ENCODE measurements at places on chromosomes 6 and 20.

DNA sequence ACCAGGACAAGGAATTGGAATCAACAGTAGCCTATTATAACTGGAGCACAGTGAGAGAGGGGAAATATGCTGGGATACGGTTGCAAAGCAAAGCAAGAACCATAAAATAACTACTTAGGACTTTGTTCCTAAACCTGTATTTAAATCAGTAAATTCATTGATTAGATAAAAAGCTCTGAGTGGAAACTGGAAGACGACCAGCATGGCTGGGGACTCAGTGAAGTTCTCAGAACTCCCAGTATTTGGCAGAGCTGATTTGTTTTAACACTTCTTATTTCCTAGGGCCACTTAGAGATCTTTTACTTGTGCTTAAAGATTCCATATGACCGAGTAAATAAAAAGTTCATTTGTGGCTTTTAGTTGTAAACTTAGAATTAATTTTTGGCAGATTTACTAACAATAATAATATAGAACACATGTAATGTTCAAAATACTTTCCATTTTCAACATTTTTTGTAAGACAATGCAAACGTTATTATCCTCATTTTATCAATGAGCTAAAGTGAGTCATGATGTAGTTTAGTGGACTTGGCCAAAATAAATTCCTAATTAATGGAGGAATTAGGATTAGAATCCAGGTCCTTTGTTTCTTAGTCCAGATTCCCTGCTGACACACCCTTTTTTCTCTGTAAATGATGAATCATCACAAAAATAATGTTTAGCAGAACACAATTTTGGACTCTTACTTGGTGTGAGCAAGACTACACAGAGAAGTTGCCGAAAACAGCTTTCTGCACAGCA is 392.9 kb downstream of the GJA1 start:
- DNase-seq, result no peak

GRCh38 chr6:30722280-30723112 is 2.3 kb downstream of the TUBB start:
- DNase-seq, result peak; percentile 81

- DNase-seq, result no peak
Measured at GRCh38 chr6:6661684-6662083, 73.2 kb downstream of the LY86 start.

DNA sequence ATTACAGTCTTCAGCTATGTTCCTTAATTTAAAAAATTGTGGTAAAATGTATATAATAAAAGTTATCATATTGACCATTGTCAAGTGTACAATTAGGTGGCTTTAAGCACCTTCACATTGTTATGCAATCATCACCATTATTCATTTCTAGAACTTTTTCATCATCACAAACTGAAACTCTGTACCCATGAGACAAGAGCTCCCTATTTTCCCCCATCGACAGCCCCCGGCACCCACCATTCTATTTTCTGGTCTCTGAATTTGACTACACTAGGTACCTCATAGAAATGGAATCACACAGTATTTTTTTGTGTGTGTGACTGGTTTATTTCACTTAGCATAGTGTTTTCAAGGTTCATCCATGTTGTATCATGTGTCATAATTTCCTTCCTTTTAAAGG is 39.7 kb upstream of the FYN start:
- DNase-seq, result no peak

GRCh38 chr6:102895683-102896082 is 1502.2 kb downstream of the GRIK2 start:
- no peak for DNase-seq

DNA sequence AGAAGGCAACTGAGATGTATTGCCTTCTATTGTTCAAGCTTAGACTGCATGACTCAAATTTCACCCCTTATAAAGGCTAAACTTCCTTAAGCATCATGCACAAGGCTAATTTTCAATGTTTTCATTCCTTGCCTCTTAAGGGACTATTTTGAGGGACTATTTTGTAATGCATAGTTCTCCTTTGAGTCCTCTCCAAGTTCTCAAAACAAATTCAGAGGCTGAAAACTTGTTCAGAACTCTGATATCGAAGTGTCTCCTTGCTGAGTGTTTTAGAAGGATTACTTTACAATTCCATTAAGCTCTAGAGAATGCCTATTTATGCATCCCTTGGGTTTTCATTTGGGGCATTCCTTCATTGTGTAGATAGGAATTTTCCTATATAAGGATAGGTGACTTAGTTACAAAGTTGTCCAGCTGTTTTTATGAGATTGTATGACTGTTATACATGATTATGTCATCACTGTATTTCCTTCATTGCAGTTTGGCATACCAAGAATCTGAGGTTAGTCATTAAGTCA is 41.7 kb downstream of the COL19A1 start:
- DNase-seq, result no peak

- DNase-seq, result peak; percentile 7
Measured at GRCh38 chr6:149233056-149233715, 84.3 kb upstream of the TAB2 start.

DNA sequence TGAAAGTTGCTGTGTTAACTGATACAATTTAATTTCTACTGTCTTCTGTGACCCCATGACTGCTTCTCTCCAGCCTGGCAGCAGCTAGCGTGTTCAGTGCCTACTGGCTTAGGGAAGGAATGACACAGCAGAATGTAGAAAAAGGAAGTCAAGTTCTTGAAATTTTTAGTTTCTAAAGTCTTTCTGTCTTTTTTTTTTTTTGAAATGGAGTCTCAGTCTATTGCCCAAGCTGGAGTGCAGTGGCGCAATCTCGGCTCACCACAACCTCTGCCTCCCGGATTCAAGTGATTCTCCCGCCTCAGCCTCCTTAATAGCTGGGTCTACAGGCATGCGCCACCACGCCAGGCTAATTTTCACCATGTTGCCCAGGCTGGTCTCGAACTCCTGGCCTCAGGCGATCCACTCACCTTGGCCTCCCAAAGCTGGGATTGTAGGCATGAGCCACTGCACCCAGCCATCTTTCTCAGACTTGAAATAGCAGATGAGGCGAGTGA is 39.3 kb downstream of the PCNA start:
- no peak for DNase-seq

DNA sequence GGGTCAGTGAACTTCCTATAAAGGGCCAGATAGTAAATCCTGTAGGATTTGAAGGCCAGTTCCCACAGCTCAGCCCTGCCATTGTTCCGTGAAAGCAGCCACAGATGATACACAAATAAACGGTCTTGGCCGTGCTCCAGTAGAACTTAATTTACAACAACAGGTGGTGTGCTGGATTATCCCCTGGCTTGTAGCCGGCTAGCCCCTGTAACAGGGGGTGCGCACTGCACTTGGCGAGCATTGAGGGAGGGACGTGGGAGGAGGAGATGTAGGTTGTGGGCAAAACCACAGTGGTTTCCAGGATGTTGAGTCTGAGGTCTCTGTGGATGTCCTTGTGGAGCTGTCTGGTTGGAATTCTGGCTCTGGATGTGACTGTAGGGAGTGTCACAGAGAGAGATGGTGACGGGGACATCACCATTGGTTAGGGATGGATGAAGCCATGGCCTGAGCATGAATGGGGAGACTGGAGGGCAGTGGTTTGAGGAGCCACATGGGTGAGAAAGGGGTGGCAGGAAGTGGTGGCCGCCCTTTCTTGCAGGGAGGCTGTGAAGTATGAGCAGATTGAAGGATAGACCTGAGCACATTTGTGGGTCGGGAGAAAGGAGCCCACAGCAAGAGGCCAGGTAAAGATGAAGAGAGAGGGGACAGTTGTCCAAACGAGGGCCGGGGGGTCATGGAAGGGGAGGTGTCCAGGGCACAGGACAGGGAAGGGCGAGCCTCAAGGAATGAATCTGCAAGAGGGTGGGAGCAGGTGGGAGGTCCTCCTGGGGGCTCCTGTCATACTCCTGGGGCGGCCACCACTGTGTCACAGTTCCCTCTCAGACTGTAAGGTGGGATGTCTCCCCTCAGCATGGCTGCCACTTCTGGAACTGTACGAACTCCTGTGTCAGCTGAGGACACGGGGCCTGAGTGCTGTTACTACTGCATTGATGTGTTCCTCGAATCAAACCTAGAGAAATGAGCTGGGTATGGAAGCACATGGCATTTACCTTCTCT is 53.6 kb downstream of the CDH26 start:
- DNase-seq, result peak; percentile 57

DNA sequence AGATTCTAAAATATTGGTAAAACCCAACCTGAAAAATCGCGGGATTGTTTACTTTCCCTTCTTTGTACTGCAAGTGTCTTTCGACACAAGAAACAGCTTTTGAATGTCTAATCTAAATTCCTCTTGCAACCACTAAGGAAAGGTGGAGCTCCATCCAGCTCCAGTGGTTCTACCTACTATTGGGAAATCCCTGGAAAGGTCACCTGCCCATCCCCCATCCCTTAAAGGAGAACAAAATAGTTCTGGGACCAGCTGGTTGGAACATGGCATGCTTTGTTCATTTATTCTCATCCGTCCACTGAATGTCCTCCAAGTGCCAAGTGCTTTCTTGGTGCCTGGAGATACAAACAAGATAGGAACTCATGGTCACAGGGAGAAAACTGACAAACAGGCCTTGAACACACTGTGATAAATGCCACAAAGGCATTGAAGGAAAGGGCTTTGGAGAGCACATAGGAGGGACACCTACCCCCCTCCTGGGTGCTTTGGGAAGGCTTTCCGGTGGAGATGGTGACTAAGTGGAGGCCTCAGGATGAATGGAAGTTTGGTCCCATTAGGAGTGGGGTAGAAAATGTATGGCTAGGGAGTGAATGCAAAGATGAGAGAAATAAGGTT is 2.3 kb upstream of the CITED2 start:
- DNase-seq, result no peak

DNA sequence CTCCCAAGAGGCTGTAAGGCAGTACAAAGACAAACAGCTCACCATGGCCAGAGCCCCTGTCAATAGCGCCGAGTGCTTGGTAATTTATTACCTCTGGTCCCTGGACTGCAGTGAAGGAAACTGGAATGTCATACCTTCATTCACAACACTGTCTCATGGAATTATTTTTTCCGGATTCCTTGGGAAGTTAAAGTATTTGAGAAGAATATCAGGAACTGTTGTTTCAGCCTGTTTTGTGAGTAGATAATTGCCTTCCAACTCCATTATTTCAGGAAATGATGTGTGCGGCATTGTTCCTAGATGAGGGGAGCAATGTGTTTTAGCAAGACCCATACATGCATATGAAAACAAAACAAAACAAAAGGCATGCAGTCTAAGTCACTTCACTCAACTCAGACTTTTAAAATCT is 64.0 kb downstream of the BLOC1S5 start:
- no peak for DNase-seq

DNA sequence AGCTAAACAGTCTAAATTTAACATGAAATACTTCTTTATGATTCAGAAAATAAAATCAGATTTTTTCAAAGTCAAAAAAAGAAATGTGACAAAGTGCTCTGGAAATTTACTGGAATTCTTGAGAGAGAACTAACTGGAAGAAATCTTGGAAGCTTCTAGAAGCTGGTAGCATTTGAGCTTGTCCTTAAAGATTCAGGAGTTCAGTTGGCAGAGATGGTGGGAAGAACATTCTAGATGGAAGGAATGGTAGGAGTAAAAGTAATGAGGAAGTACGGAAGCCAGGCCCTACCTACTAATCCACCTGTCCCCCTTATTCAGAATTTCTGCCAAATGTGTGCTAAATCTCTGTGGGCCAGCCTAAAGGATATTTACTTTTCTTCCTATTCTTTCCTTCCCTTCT is 21.2 kb downstream of the RALY start:
- no peak for DNase-seq

DNA sequence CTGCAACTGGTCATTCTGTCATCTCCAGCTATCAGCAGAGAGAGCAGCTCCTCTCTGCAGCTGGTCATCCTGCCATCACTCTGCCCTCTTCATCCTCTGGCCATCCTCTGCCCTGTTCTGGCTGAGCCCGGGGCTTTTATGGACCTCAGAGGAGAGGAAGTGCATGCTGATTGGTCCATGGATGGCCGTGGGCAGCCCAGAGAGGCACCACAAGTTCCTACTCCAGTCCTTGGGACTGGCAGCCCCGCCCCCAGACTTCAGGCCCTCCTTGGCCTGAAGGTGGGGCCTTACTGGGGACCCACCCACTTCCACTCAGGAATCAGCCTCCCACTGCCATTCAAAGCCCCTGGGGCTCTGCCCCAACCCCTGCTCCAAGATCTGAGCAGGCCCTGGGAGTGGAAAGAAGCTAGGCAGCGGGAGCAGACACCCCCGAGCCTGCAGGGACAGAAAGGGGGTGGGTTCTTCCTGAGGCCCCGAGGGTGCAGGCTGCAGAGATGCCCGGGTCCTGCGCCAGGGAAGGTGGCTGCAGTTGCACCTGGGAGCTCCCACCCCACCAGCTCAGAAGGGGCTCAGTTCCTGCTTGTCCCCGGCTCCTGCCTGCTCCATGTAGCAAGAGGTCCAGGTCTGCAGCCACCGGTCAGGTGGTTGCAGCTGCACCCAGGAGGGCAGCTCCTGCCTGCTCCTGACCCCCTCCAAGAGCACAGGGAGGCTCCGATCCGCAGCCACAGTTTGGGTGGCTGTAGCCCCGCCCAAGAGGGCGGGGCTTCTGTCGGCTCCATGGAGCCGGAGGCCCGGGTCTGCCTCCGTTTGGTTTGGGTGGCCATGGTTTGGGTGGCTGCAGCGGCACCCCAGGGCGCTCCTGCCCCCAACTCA is 34.1 kb upstream of the HMGA1 start:
- DNase-seq, result no peak

GRCh38 chr6:112086744-112087135 is 542 bp downstream of the TUBE1 start:
- DNase-seq, result peak; percentile 4

GRCh38 chr6:79071547-79071946 is 6.5 kb downstream of the PHIP start:
- no peak for DNase-seq

DNA sequence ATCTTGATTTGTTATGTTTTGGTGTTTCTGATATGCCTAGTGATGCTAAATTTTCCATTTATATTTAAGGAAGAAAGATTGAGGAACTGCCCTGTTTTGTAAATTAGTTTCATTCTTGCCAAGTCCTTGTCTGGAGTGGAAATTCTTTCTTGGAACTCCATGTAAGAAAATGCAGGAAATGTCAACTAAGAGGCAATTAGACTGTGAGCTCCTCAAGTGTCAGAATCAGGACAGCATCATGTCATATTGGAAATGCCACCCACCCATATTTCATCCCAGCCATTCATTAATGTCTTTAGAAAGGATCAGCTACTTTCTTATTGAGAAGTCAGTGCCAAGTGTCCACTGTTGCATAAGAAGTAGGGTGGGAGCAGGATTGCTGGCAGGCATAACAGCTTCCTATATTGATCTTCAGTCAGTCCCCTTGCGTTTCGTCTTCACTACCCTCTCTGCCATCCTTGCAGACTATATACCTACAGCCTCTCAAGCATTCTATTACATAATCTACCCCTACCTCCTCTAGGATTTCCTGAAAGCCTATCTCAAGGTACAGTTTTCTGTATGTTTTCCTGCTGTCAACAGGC is 42.4 kb downstream of the HAO1 start:
- no peak for DNase-seq

- no peak for DNase-seq
Measured at GRCh38 chr6:113414511-113414910, 442.6 kb upstream of the MARCKS start.

- no peak for DNase-seq
Measured at GRCh38 chr20:910870-911770, 5.0 kb downstream of the ANGPT4 start.

- no peak for DNase-seq
Measured at GRCh38 chr6:144594585-144594984, 309.4 kb downstream of the UTRN start.

GRCh38 chr20:4070323-4071177 is 55.2 kb upstream of the RNF24 start:
- DNase-seq, result no peak

Data from immature natural killer cell (primary cell).